ENCODE measurements at places on chromosomes 1 and 21. TPM values are rescaled to one million over a fixed set of nuclear protein-coding genes. Genes with fewer than 3 reads are reported as not detected.

- no peak for DNase-seq
Measured at GRCh38 chr1:27759236-27759635, 13.8 kb upstream of the STX12 start.

FNDC5 gene
- total RNA-seq: not detected

- DNase-seq: no peak
Measured at GRCh38 chr1:23581219-23581618, 21.9 kb upstream of the ID3 start.

DNA sequence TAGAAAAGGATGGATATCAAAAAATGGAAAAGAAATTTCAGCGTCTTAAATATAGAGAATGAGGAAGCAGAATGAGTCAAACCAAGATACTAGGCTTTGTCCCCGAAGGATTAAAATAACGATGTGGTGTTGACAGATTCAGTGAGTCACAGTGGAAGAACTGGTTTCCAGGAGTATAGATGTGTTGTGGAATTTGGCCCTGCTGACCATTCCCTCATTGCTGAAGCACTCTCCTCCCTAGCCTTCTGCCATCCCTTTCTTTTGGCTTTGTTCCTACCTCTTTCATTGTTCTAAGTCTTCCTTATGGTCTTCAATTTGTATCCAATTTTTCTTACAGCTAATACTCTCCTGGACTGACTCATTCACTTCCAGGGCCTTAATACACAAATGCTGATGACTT is 23.1 kb upstream of the USP25 start:
- no peak for DNase-seq

DNA sequence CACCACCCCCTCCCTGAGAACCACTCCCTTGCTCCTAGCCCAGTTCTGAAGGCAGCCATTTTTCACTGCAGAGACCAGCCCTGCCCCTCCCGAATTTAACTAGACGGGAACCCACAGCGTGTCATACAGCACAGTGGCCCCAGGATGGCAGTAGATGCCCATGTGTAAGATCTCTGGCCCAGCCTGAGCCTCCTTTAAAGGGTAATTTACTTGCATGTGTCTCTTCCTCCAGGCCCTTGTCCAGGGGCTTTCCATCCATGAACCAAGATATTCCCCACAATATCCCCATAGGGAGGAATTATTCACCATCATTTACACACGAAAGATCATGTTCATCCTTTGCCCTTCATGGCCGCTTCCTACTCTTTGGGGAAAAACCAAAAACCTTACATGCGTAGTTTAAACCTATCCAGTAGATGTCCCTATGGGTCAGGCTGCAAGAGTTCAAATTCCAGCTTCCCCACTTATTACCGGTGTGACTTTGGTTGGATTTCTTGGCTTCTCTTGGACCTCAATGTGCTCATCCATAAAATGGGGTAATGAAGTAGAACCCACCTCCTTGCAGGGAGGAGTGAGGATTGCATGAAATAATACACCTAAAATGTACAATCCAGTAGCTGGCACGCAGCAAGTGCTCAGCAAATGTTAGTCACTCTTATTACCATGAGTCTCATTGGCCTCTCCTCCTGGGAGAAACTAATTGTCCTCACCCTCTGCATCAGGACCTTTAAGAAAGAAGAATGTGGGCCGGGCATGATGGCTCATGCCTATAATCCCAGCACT is 4.0 kb upstream of the LACTBL1 start:
- DNase-seq: peak; percentile 74

DNA sequence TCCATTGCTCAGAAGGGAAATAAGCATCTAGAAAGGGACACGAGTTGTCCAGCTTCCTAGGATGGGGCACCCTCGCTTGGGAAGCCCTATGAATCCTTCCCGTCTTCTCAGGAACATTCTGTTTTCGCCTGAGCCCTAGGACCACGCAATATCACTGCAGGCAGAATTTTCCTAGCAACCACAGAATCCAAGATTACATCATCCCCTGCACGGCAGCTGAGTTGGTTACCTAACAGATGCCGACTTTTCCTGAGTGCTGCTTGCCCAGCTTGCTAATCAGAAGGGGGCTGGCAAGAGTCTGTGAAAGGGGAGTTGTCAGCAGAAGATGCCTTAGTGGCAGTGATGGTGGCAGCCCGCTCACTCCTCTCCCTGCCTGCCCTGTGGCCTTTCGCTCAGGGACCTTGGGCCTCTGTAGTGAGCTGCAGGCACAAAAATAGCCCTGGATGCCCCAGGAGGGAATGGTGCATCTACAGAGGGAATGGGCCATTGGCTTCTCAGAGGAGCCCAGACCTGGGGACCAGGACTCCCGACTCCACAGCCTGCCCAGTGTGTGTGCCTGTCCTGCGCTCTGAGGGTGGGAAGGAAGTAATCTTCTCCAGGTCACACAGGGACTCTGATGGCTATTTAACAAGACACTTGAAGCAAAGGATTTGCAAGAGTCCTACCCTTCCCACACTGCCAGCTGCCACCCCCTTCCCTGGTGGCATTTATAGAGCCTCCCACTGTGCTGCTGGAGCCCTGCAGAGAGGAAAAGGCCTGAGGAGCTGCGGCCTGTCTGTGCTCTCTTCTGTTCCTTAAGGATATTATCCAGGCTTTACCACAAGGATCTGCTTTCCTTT is 28.9 kb upstream of the CLSTN1 start:
- DNase-seq: no peak

DNA sequence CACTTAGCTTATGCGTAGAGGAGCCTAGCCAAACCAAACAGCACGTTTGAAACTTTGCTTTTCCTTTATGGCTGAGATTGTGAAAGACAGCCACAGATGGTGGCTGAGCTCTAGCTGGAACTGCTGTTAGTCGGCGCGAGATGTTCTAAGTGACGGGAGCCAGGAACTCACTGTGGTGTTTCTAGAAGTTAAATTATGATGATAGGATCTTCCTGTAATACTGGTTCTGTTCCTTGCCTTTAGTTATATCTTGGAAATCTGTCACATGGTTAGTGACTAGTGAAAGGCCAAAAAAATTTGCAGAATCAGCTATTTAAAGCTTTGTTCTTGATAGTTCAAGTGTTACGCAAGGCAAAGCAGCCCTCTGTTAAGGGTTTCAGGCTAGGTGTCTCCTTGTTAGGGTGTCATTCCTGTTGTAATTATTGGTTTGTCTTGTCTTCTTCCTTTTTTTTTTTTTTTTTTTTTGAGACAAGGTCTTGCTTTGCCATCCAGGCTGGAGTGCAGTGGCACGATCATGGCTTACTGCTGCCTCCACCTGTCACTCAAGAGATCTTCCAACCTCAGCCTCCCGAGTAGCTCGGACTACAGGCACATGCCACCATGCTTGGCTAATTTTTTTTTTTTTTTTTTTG is 22.6 kb downstream of the AK4 start:
- peak; percentile 54 for DNase-seq

CFAP74 gene
- not detected for total RNA-seq

DNA sequence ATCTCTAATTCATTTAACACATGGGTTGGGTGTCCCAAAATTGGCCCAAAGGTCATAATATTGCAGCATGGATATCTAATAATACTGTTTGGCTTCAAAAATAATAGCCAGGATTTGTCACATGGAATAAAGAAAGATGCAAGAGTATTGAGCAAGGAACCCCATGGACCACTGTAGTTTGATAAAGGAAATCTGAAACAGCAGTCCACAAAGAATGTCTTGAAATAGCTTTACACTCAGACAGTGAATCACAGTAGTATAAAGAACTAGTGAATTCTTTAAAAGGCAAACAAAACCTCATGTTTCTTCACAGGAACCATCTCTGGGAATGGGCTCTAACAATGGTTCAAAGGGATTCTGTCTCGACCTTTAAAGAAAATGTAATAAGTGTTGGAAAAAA is 576.1 kb upstream of the ZRANB2 start:
- DNase-seq: no peak

TTC22 gene
- total RNA-seq: 5.7 TPM

DNA sequence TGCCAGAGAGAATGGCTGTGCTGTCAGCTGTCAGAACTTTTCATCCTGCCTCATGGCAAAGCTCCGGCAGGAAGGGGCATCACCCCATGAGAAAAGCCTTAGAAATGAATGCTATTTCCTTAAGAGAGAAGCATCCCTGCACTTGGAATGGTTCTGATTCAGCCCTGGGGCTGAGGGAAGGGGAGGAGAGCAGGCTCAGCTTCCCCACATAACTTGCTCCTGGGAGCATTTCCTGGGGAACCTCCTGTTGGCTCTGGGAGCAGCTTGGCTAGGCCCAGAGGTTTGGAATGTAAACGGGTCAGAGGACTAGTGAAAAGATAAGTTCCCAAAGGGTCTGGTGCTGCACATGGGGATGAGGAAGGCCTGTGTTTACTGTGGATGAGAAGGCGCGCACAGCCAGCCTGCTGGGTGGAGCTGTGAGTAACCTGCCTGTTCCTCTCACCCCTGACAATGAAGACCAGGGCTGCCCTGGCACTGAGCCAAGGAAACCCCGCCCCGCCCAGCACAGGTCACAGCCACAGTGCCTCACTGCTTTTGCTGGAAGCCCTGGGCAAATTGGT is 5.0 kb downstream of the PRELP start:
- no peak for DNase-seq

DNA sequence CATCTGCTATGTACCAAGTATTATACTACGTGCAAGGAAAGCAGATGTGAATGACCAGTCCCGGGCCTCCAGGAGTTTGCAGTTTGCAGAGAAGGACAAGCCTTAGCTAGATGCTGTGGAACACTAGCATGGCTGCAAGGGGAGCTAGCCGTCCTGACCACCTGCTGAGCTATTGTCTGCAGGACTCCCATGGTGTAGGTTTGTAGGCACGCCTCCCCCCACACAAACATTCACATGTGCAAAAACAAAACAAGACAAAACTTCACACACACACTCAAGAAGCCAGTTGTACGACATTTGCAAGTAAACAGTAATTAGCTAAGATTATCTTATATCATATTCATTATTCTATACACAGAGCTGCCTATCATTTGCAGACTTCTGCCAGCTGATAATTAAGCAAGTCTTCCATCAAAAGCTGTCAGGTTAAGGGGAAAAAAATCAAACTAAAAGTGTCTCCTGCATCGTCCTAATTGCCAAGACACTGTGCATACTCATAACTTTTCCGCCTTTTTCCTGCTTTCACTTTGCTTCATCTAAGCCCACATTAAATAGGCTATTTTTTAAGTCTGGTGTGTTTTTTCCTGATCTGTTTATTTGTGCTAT is 10.7 kb upstream of the HNRNPU start:
- DNase-seq: no peak

GRCh38 chr21:46131588-46131837 is 23.9 kb downstream of the FTCD start:
- no peak for DNase-seq

DNA sequence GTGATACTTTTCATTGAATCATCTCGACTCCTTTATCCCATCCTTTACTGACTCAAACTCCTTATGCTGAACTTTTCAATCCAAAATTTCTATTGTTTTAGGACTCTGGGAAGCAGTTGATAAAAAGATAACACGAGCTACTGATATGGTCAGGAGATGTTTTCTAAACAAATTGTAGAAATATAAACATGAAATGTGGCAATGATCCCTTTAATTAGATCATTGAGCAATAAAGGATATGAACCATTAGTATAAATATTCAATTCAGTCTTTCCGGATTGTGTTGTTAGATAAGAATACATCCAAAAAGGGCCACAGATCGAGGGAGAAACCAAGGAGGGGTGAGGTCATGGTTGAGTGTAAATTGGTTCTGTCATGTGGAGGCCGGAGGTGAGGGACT is 88.4 kb downstream of the NID1 start:
- no peak for DNase-seq

- no peak for DNase-seq
Measured at GRCh38 chr21:45040157-45040711, 34.1 kb upstream of the ADARB1 start.

- no peak for DNase-seq
Measured at GRCh38 chr1:203052601-203053000, 26.3 kb downstream of the PPFIA4 start.

GRCh38 chr1:94934551-94934950 is 7.6 kb upstream of the CNN3 start:
- DNase-seq: no peak

- no peak for DNase-seq
Measured at GRCh38 chr21:37281993-37282392, 14.9 kb upstream of the VPS26C start.

TNNI3K gene
- 1.3 TPM for total RNA-seq

DNA sequence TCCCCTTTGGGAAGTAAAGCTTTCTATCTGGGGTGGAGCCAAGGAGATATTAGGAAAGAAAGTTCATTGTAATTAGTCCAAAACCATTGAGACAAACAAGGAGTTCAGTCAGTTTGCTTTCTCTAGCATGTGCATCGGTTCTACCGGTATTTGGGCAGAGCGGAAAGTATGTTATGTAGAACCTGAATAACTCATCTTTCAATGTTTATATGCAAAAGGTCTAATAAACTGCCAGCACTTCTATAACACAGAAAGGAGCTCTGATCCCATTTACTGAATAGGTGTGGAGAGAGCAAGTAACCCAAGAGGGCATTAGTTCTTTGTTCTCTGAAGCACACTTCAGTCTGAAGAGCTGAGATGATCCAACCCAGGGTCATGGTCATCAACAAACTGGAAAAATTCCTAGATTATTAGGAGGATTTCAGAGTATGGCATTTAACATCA is 3.5 kb downstream of the TGFB2 start:
- no peak for DNase-seq

HPDL gene
- total RNA-seq: 22.9 TPM

DNA sequence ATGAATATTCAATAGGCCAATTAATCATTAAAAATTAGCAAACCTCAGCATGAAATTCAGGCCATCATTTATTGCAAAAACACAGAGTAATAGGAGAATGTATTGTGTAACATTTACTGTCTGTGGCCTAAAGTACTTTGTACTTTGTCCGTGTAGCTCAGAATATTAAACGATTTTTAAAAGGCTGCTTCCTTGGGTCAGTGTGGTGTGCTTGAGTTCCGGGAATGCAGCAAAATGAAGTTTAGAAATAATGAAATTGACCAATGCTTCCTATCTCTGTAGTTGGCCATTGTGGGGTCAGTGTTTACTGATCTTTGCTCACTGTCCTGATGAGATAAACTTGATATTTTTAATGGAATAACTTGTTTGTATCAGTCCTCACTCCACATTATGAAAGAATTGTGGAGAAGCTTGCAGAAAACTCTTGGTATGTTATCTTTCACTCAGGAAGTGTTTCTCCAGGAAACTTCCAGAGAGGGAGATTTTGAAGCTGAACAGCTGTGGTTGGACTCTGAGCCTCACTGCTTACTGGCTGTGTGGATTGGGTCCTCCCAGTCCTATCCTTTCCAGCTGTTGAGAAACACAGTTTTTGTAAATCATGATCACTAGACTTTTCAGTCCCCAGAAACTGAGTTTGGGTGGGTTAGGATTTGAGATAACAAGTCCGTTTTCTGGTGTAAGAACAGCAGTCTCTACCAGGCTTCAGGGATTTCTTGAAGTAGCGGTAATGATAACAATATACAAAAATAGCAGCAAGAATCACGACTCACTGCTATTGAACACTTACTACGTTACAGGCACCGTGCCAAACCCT is 19.2 kb upstream of the MTARC1 start:
- no peak for DNase-seq

OR6K3 gene
- not detected for total RNA-seq

GJA8 gene
- not detected for total RNA-seq

All from hematopoietic multipotent progenitor cell (in vitro differentiated cells).